ENCODE measurements at places on chromosomes 16 and 17.

DNA sequence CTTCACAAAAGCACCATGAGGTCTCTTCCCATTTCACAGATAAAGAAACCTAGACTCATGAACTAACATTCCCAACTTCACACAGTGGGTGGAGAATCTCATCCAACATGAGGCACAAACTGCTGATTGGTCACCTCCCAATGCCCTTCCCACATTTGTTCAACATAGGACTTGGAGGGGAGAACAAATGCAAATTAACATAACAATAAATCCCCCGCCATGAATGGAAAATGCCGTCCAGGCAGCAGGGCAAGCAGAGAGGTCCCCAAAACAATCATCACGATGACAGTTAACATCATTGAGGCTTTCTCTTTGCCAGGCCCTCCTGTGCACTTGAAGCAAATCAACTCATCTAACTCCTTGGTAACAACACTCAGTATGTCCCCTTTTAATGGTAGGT is 185.3 kb downstream of the TMEM132E start:
- DNase-seq: no peak

DNA sequence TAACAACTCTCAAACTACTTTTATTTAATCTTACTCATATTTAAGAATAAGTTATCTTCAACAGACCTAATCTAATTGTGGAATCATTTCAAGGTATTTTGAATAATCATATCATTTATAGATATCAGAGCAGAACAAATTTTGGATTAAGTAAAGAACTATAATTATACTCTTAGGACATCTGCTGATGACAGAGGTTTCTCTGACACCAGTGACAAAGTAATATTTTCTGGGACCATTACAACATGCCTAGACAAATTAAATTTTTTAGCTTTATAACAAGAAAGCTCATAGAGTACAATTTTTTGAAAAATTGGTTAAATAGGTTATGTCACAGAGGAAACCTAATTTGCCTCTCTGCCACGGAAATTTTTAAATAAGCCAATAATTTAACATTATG is 30.5 kb downstream of the C16orf87 start:
- DNase-seq: no peak

- DNase-seq: no peak
Observed at GRCh38 chr17:7992924-7993323, 9.5 kb upstream of the GUCY2D start.

GRCh38 chr17:1492249-1493206 is at the start of gene MYO1C:
MYO1C (minus strand) TSS chr17:1492686; CDS start chr17:1492487, 199 bp downstream.
- DNase-seq: no peak

DNA sequence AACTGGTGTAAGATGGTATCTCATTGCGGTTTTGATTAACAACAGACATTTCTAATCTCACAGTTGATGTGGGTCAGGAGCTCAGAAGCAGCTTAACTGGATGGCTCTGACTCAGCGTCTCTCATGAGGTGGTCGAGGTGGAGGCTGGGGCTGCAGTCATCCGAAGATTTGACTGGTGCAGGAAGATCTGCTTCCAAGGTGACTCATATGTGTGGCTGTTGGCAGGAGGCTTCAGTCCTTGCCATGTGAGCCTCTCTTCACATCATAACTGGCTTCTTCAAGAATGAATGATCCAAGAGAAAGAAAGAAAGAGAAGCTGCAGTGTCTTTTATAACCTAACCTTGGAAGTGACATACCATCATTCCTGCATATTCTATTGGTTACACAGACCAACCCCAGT is 376.1 kb downstream of the SEC14L1 start:
- no peak for DNase-seq

DNA sequence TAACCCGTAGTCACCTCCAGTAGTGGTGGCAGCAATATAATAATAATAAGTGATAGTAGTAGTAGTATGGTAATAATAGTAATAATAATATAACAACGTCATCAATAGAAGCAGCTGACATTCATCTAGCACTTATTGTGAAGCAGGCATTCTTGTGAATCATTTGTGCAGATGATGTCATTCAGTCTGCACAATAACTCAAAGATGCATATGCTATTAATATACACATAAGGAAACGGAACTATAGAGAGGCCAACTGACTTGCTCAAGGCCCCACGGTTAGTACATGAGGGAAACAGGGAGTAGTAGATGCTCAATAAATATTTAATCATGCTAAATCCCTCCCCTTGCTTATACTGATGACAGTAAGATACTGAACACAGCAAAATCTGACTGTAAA is 35.4 kb upstream of the GAN start:
- DNase-seq: no peak

- DNase-seq: no peak
Observed at GRCh38 chr17:46151762-46152161, 41.5 kb downstream of the KANSL1 start.

- no peak for DNase-seq
Observed at GRCh38 chr16:74455619-74456289, 34.5 kb upstream of the CLEC18B start.
